ENCODE measurements at places on chromosomes 12 and 14.

DNA sequence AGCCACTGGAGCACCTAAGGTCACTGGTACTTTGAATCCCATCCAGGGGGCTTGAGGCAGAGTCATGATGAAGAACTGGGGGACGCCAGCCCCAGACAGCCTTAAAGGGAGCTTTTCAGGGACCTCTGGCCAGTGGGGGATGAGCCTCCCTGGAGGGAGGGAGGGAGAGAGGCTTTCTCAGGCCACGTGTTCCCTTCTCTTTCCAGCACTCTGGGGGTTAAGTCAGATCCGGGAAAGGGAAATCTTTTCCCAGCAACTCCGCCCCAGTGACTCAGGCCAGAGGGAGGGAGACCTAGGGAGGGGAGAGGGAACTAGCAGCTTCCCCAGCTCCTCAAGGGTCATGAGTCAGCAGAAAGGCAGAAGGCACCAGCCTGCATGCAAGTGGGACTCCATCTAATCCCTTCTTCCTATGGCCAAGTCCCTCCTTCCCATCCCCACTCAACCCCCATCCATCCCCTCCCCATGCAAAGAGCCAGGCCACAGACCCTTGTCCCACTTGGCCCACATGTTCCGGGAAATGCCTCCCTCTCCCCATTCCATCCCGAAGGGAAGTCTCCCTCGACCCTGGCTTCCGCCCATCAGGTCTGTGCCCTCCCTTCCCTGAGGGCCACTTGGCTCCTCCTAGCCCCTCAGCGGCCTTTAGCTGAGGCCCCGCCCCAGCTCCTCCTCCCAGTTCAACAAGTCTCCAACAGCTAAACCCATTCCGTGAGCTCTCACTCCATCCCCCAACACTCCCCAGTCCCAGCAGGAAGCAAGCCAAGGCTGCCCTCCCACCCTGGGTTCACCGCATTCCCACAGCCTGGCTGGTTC, 5.6 kb downstream of the TNFRSF1A start:
- no peak for DNase-seq

GRCh38 chr12:3554371-3555115, 63.5 kb downstream of the PRMT8 start:
- DNase-seq = no peak

DNA sequence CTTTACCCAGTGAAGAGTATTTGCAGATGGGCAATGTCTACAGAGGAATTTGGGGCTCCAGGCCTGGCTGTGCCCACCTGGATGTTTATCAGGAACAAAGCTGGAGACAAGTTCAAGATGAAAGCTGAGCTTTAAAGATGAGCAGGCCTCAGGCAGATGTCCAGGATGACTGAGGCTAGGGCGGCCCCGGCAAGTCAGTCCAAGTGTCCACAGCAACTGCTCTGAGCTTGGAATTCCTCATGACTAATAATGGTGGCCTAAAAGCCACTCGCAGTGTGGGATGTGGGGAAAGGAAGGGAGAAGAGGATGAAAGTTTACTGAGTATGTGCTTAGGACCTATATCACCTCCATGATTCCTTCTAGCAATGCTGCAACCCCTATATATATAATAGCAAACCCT, 128.2 kb upstream of the NOS1 start:
- DNase-seq = no peak

- DNase-seq = no peak
Measured at GRCh38 chr12:88145567-88146505, 3.7 kb downstream of the TMTC3 start.

DNA sequence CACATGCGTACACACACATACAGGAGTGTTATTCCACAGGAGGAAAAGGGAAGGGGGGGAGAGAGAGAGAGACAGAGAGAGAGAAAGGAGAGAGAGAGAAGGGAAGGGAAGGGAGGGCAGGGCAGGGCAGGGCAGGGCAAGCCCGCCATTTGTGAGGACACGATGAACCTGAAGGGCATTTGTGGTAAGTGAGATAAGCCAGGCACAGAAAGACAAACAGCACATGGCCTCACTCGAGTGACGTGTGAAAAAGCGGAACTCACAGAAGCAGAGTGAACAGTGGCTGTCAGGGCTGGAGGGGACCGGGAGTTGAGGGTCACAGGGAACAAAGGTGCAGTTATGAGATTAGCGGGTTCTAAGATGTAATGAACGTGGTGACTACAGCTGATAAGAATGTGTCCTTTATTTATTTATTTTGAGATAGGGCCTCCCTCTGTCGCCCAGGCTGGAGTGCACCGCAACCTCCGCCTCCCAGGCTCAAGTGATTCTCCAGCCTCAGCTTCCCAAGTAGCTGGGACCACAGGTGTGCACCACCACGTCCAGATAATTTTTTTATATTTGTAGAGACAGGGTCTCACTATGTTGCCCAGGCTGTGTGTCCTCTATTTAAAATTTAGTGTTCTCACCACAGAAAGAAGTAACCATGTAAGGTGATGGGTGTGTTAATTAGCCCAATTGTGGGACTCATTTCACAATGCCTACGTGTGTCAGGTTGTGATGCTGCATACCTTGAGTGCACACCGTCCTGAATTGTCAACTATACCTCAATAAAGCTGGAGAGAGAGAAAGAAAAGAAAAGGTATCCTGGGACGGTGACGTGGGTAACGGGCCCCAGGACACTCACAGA, 18.7 kb upstream of the FBRSL1 start:
- no peak for DNase-seq

- no peak for DNase-seq
Measured at GRCh38 chr14:21201732-21202462, 46.0 kb upstream of the OR5AU1 start.

GRCh38 chr12:93183940-93184671, 193.6 kb upstream of the NUDT4 start:
- DNase-seq = no peak

DNA sequence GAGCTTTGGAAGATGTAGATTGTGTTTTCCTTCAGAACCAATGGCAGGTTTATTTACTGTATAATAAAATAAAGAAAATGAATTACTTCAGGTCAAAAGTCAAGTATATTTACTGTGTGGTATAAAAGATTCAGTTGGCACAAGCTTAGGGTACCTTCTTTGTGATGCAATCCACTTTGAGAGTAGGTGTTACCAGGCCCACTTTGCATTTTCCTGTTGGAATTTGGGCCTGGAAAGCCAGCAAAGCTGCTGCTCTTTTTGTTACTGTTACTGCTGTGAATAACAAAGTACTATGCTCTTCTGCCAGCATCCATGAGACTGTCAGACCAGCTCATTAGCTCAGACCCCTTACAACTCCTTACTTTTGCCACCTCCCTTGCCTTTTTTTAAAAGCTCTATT, 649.0 kb upstream of the SEL1L start:
- DNase-seq = no peak

DNA sequence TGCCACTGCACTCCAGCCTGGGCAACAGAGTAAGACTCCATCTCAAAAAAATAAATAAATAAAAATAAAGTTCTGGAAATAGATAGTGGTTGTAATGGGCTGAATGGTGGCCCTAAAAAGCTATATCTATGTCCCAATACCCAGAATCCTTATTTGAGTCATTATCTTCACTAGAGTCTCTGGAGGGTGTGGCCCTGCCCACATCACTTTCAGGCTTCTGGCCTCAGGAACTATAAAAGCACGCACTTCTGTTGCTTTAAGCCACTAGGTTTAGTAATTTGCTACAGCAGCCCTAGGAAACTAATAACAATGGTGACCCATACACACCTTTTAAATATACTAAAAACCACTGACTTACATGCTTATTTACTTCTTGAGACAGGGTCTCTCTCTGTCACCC, 49.9 kb downstream of the MAP3K9 start:
- DNase-seq = no peak
